ENCODE measurements at places on chromosomes 6 and 20.

DNA sequence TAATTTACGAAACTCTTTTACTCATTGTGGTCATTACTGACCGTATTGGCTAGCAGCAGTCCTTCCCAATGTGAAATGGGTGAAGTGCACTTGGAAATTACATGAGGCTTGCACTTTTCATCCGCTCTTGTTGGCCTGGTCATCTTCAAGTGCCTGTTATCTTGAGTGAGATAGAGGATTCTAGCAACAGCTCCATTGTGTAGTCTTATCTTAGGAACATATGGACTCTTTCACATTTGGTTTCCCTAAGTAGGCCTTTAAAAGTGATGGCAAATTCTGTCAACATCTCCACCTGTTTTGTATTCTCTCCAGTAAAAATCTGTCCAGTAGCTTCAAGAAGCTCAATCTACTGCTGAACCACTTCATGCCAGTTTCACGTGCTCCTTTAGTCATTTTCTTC, 114.8 kb upstream of the MARCKS start:
- no peak for DNase-seq

DNA sequence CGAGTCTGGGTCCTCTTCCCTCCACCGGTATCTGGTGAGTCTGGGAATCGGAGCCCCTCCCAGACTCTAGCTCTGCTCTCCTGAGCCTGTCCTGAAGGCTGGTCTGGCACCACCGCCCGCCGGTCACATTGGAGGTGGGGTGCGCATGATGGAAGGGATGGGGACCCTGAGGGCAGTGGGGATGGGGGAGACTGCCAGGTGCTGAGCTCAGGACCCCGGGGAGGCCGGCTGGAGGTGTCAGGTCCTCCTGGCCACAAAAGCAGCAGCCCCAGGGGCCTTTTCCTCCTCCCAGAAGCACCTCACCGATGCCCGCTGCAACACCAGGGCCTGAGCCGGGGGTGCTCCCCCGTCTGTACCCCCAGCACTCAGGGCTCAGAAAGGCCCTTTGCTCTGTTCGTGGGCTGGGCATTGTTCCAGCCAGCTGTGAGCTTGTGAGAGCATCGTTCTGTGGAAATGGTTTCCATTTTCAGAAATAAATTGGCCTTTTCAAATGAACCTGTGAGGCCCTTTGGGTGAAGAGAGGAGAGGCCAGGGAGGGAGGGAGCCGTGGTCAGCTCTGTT, 2.5 kb upstream of the NPBWR2 start:
- DNase-seq, result no peak

- DNase-seq, result no peak
These were observed 135.1 kb upstream of the RAB32 start for GRCh38 chr6:146408583-146408982.

DNA sequence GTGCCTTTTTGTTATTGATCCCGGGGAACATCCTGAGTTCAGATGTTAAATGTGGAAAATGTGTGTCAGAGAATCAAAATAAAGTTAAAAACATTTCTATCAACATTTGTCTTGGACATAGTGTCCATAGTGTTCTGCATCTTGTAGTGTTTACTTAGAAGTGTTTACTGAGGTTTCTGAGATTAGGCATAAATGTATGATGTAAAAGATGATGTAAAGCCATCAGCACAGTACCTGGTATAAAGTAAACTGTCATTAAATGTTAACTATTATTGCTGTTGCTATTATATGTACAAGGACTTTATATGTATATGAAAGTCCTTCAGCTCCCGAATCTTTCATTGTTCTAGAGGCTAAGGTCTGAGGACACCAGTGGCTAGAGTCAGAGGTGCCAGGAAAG, 28.2 kb upstream of the VEGFA start:
- no peak for DNase-seq

GRCh38 chr20:39390186-39390585, 428.0 kb downstream of the DHX35 start:
- DNase-seq, result no peak

DNA sequence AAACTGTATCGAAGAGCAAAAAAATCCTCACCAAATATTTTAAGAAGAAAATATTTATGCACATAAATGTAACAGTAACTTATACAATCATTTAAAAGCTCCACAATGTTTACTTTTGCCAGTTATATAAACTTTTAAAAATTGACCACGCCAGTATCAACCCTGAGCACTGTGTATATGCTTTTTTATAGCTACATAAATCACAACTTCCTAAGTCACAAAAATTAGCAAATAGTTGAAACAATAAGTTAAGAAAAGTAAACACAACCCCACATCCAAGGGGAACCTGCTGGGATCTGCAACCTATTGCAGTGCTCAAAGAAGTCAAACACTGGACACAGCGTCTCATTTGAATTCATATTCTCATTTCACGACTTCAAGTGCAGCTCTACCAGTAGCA, 89.8 kb upstream of the DST start:
- no peak for DNase-seq

- no peak for DNase-seq
These were observed 90.9 kb upstream of the GRIK2 start for GRCh38 chr6:101302593-101302992.

- DNase-seq, result peak; percentile 7
These were observed at the start of gene CYP24A1 for GRCh38 chr20:54173653-54174456. TSS of gene CYP24A1 (minus strand) at chr20:54173986. CDS start at chr20:54173579, 407 bp downstream.

DNA sequence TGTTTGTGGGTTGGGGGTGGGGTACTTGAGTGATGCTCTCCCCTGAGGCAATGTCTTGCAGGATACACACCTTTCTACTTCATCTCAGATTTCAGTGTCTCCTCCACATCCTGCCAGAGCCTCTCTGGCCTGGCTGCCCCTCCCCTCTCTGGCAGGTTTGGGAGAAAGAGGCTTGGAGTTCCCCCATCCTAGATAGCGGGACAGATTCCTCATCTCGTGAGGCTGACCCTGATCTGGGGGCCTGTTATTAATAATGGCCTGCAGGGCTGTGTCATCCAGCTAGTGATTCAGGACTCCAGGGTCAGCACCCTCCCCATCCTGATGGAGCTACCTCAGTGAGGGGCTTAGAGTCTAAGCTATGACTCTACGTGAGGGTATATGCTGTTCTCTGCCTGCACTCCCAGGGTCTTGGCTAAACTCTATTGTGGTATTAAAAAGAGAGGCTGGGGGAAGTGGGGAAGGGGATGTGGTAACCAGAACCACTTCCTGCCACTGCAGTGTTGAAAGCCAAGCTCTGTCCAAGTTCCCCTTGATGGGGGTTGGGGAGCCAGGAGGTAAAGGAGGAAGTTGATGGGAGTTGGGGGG, 3.7 kb upstream of the MMP9 start:
- DNase-seq, result no peak

DNA sequence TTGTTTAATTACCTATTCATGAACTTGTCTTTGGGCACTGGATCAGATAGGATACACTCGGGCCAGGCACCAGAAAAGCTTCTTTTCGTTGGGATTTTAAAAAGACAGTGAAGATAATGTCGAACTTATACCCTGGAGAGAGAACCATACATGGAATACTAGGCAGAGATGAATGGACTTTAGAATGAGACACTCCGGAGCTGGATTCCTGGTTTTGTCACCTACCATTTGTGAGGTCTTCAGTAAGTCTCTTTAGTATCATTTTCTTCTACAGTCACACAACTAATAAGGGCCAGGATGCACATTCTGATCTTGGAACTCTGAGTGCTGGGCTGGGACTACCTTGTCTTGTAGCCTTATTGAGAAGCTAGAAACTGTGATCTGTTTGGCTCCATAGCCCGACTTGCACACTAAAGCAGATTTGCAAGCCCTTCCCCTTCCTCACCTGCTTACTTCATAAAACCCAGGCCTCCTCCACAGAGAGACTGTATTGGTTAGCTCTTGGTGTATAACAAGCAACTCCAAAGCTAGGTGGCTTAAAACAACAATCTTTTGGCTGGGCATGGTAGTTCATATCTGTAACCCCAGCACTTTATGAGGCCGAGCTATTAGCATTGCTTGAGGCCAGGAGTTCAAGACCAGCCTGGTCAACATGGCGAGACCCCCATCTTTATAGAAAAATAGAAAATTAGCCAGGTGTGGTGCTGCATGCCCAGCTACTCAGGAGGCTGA, 7.4 kb upstream of the IFT52 start:
- DNase-seq, result no peak

- no peak for DNase-seq
These were observed 49.4 kb downstream of the PIGU start for GRCh38 chr20:34627458-34627857.

DNA sequence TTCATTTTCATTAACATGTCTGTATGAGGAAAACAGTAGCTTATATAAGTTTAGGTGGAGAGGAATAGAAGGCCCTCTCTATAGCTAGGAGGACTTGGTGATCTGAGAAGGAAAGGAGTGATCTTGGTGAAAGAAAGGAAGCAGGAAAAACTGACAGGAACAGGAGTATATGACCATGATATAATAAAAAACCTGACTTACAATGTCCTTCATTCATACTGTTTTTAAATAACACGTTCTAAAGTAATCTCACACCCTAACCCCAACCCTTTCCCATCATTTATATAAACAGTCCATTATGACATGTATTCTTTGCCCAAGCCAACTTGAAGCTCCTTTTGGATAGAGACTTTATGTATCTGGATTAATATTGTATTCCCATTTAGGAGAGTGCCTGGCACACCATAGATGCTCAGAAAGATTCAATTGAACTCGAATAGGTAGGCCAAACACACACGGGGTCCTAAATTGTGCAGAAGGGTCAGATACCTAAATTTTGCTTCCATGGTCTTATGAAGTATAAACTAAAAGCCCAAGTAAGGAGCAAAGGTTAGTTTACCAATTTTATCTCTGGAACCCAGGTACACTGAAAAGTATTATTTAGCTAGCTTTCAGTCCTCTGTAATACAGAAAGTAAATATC, 75.9 kb downstream of the OR2B2 start:
- DNase-seq, result no peak

DNA sequence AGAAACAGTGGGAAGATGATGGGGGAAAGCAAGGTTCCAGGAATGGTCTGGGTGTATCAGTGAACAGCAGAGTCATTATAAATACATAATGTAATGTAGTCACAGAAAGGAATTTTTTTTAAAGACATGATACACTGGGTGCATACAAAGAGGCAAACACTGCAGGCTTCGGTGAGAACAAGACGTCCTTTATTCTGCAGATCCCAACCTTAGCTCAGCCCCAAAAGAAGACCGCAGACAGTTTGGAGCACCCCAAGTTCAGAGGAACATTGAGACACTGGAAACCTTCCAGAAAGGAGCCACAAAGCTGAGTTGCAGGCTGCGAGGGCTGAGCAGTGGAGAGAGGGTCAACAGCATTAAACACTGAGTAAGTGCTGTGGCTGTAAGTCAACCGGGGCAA, 30.6 kb upstream of the FOXC1 start:
- DNase-seq, result no peak

DNA sequence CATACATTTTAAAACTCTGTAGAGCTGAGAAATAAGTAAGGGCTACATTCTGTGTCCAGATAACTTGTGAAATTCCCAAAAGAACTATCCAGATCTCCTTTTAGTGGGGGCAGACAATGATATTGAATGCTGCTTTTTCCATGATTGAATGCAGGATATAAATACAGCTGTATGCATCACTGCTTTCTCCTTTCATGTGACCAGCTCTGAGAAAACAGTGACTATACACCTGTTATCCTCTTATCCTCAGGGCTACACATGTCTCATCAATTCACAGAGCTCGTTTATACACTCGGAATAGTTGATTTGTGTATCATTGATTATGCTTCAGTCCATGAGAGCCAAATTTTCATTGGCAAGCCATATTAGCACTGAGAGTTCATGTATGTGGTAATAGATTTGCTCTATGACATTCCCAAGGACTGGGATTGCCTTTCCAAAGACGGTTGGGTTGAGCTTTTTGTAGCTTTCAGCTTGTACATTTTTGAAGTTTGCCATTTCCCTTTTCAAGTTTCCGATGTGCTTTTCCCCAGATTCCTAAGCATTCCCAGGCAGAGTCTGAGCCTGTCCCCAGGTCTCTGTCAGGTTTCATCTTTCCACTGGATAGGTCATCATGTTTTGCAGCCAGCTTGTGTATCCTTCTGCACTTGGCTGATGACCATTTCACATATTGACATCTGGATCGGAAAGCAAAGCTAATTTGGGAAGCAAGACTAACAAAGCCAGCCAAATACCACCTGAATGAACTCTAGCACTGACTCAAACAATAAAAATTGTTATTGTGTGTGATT, 97.7 kb downstream of the RFX6 start:
- DNase-seq, result no peak

DNA sequence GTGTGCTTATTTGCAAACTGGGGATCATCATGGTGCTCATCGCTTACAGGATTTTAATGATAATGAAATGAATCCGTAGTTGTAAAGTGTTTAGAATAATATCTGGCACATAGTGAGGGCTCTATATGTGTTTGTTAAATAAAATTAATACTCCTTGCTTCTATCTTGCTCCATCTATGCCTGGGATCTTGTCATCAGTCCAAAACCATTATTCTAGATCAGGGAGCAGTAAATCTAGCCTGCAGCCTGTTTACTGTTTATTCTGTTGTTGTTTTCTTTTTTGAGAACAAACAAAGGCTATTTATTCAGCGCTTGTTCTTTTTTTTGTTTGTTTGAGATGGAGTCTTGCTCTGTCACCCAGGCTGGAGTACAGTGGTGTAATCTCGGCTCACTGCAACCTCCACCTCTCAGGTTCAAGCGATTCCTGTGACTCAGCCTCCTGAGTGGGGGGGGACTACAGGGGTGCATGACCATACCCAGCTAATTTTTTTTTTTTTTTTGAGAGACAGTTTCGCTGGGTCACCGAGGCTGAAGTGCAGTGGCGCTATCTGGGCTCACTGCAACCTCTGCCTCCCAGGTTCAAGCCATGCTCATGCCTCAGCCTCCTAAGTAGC, 8.1 kb downstream of the ACOT8 start:
- no peak for DNase-seq

DNA sequence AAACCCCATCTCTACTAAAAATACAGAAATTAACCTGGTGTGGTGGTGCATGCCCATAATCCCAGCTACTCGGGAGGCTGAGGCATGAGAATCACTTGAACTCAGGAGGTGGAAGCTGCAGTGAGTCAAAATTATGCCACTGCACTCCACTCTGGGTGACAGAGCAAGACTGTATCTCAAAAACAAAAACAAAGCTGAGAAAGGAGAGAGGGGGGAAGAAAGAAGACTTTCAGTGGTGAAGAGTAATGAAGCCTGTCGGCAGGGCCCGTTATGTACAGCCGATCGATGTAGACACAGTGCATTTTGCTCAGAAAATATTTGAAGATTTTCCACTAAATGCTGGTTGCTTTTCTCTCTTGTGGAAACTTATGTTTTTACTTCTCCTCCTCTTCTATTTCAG, 13.8 kb downstream of the VAPB start:
- DNase-seq, result no peak

GRCh38 chr6:118968416-118968815, 33.5 kb upstream of the MCM9 start:
- peak; percentile 62 for DNase-seq

GRCh38 chr6:31651602-31652191, 764 bp downstream of the BAG6 start:
- no peak for DNase-seq

Measured in hematopoietic multipotent progenitor cell (in vitro differentiated cells).